ENCODE measurements at places on chromosomes 6 and 20.

DNA sequence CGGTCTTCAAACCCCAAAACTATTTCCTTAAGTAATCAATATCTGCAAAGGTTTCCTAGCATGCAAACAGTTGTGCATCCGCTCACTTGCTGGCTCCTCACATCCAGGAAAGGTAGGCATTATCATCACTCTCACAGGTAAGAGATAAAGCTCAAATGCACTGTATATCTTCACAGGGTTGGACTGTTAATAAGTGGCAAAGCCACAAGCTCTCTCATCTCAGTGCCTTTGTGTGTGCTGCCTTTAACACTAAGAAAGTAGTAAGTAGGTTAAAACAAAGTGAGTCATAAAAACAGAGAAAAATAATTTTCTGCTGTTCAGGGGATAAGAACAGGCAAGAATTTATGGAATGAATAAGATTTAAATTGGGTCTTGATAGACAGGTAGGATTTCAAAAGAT is 21.3 kb downstream of the MAN1A1 start:
- no peak for DNase-seq

DNA sequence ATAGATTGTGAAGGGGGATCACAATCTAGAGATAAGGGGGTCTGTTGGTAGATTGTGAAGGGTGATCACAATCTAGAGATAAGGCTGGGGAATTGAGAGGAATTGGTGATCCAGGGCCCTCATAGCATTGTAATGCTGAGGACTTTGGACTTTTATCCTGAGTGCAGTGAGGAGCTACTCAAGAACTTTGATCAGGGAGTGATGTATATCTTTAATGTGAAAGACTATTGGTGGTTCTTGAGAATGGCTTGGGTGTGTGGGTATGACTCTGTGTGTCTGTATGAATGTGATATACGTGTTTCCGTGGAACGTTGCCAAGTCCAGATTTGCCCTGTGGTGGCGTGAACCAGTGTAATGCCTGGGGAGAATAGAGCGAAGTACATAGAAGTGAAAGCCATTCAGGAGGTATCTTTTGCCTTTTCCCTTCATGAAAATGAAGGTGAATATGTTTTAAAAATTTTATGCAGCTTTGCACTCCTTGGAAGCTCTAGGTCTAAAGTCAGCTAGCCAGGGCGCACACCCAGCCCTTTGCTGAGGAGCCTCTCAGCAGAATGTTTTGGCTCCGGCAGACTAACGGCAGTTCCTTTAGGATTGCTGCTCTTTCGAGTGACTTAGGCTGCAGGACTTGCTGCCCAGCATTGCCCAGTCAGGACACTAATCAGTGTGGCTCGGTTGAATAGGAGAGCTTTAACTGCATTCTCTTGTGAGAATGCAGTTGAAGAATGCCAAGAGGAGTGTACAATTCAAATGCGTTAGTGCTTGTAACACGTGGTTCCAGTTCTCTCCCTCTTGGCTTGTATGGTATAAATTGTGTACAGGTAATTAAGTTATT is 3.5 kb downstream of the ZFAND3 start:
- no peak for DNase-seq

- no peak for DNase-seq
Measured at GRCh38 chr6:153568628-153569027, 437.5 kb upstream of the RGS17 start.

- DNase-seq = no peak
Measured at GRCh38 chr20:47336129-47336754, 20.3 kb downstream of the ZMYND8 start.

DNA sequence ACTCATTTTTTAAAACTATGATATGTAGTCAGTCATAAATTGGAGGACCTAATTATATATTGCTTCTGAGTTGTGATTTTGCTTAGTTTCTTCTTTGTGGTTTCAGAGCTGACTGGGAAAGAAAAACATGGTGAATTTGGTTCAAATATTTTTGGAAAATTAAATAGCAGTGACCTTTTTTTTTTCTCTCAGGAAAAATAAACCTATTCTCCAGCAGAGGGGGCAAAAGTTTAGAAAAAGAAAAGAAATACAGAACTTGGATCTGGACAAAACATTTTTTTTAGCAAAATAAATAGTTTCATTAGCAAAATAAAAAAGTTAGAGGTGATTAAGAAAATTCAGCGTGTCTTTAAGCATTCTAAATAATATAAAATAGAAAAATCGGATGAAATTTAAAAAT is 10.2 kb downstream of the COL10A1 start:
- DNase-seq = no peak

GRCh38 chr6:137290601-137291261 is 71.5 kb upstream of the IFNGR1 start:
- DNase-seq = no peak

DNA sequence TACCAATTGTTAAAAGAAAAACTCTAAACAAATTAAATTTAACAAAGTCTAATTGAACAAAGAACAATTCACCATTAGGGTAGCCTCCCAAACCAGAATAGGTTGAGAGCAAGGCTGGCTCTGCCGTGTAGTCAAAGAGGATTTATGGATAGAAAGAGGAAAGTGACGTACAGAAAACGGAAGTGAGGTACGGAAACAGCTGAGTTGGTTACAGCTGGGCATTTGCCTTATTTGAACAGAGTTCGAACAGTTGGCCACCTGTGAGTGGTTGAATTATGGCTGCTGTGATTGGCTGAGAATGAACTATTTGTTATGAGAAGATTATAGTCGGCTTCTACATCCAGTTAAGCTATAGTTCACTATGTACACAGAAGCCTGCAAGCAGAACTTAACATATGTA is 18.5 kb upstream of the ISM1 start:
- peak; percentile 76 for DNase-seq

DNA sequence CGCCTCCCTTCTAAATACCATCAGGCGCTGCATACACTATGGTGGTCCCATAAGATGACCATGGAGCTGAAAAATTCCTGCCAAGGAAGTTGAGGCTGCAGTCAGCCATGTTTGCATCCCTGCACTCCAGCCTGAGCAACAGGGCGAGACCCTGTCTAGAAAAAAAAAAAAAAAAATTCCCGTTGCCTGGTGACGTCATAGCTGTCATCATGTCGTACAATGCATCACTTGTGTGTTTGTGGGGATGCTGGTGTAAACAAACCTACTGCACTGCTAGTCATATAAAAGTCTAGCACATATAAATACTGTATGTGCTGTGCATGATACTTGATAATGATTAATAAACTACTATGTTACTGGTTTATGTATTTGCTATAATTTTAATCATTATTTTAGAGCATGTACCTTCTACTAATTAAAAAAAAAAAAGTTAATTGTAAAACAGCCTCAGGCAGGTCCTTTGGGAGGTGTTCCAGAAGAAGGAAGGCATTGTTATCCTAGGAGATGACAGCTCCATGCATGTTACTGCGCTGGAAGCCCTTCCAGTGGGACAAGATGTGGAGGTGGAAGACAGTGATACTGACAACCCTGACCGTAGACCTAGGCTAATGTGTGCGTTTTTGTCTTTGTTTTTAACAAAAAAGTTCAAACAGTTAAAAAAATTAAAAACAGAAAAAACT is 132.6 kb downstream of the BANF2 start:
- DNase-seq = no peak

GRCh38 chr6:152846825-152847224 is 96.2 kb downstream of the VIP start:
- DNase-seq = peak; percentile 57

GRCh38 chr6:159759645-159760044 is 2.2 kb upstream of the ACAT2 start:
- no peak for DNase-seq

DNA sequence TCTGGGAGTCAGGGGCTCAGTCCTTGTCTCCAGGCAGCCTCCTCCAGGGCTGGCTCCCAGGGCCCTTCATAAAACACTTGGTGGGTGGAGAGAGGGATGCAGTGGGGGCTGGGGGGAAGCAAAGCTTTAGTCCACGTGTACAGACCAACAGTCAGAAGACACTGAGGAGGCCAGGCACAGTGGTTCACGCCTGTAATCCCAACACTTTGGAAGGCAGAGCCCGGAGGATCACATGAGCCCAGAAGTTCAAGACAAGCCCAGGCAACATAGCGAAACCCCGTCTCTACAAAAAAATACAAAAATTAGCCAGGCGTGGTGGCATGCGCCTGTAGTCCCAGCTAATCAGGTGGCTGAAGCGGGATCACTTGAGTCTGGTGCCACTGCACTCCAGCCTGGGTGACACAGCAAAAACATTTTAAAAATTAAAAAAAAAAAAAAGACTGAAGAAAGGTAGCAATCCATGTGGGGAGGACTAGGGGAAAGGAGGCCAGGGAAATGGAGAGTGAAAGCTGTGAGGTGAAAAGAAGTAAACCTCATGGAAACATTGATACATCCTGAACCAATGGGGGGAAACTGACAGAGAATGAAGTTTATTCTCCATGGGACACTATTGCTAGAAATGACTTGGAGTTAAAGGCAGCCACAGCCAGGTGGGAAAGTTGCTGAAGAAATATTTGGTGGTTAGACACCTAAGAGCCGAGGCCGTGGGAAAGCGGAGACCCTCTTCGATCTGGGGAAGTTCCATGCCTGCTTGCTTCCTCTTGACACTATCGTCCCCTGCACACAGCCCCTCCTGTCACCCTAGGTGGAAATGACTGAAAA is 35.4 kb downstream of the PIM1 start:
- no peak for DNase-seq

- DNase-seq = no peak
Measured at GRCh38 chr6:76166297-76166696, 93.8 kb upstream of the IMPG1 start.

DNA sequence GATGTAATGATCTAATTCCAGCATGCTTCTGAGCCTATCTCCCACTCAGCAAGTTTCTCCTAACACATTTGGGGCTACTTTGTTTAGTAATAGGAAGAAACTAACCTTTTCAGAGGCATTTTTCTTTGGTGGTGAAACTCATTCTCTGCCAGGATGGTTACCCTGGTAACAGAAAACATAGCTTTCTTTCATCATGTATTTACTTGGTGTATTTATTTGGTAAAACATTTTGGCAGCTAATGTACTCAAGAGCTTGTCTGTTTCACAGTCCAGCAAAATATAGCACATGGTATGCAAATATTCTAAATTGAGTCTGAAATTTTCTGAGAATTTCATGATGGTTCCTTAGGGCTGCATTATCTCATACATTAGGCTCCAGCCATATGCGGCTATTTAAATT is 100.0 kb downstream of the SLC35B3 start:
- no peak for DNase-seq

- DNase-seq = no peak
Measured at GRCh38 chr6:118784641-118785164, 109.2 kb upstream of the ASF1A start.

- no peak for DNase-seq
Measured at GRCh38 chr20:3606021-3606420, 57.2 kb downstream of the GFRA4 start.

- no peak for DNase-seq
Measured at GRCh38 chr6:51273228-51273961, 454.7 kb downstream of the TFAP2B start.

DNA sequence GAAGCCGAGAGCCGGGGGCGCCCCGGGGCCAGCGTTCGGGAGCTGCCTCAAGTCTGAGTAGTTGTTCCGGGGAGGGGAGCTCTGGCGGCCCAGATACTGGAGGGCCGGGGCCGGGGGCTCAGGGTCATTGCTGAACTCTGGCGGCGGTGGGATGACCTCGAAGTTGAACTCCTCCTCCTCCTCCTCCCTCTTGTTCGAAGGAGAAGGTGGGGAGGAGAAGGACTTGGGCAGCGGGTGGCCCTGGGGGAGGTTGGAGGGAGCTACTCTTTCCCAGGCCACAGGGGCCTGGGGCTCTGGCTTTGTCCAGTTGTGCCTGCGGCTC is 37.7 kb downstream of the C6orf132 start:
- no peak for DNase-seq

DNA sequence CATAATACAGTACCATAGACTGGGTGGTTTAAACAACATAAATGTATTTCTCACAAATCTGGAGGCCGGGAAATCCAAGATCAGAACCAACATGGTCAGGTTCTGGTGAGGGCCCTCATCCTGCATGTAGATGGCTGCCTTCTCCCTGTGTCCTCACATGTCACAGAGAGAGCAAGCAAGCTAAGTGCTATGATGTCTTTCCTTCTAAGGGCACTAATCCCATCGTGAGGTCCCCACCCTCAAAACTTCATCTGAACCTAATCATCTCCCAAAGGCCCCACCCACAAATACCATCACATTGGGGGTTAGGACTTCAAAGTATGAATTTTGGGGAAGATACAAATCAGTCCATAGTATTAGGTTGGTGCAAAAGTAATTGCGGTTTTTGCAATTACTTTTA is 56.8 kb downstream of the CCDC170 start:
- no peak for DNase-seq

GRCh38 chr6:75568100-75568499 is 33.6 kb upstream of the SENP6 start:
- DNase-seq = no peak

DNA sequence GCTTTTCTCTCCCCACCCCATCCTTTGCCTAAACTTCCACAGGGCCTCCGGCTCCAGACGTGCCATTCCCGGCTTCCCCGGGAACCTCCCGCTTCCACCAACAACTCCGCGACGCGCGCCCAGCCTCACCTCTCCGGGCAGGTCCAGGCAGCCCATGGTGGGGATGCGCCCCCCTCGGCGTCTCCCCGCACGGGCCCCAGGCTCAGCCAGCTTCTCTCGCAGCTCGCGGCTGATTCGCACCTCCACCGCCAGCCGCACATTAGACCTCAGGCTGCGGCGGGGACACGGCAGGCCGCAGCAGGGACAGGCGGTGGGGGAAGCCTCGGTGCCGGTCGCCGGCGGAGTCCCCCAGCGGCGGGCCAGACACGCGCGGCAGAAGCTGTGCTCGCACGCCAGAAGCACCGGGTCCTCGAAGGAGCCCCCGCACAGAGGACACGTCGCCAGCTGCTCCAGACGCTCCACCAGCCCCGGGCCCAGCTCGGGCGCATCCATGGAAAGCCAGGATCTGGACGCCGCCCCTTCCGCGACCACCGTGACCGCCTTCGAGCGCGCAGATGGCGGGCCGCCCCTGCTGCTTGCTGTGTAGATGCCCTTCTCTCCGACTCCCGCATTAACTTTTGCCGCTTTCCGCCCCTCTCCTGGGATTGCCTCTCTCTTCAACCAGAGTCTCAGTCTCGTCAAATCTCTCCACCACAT is at the start of gene RNF39:
Gene RNF39 (minus strand): TSS at position 676 of the 696 bp plus-strand sequence. CDS start 184 bp downstream, at position 492.
- DNase-seq = no peak

DNA sequence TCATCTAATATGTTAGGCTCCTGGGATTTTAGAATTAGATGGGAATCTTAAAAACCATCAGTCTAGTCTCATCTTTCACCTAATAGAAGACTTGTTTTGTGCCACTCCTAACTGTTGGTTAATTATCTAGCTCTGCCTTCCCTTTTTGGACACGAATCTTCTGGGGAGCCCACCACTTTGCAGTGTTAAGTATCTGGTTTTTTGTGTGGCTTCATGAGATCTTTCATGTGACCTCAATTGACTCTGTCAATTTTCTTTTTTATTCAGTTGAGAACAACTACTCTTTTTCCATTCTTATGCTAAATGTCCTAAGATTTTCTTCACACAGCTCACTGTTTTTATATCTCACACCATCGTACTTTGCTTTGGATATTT is 16.9 kb downstream of the TBPL1 start:
- DNase-seq = no peak

- DNase-seq = peak; percentile 60
Measured at GRCh38 chr20:50625986-50626677, 65.2 kb downstream of the RIPOR3 start.

- DNase-seq = peak; percentile 29
Measured at GRCh38 chr20:428658-429200, 20.6 kb downstream of the RBCK1 start.

All from SHP77 (cell line).